ENCODE measurements at places on chromosomes 12 and 14. TPM values are rescaled to one million over a fixed set of nuclear protein-coding genes. Genes with fewer than 3 reads are reported as not detected.
A peak's percentile ranks its signal among the peaks of the same experiment; 100 is the strongest.

Gene PRB2
- total RNA-seq = not detected

- H3K36me3 ChIP-seq = no peaks in the 10 kb centered on the region
- H3K27me3 ChIP-seq = no peaks in the 10 kb centered on the region
- H3K4me1 ChIP-seq = no peaks in the 10 kb centered on the region
- no peak overlapping the region for H3K4me3 ChIP-seq
- no peak for DNase-seq
- H3K27ac ChIP-seq = no peak overlapping the region
Observed at GRCh38 chr14:20191396-20191795, 700 bp downstream of the OR11G2 start.

GRCh38 chr14:71701990-71702389, 230.2 kb upstream of the RGS6 start:
- no peak overlapping the region for H3K27ac ChIP-seq
- no peaks in the 10 kb centered on the region for H3K4me1 ChIP-seq
- no peaks in the 10 kb centered on the region for H3K36me3 ChIP-seq
- no peaks in the 10 kb centered on the region for H3K27me3 ChIP-seq

DNA sequence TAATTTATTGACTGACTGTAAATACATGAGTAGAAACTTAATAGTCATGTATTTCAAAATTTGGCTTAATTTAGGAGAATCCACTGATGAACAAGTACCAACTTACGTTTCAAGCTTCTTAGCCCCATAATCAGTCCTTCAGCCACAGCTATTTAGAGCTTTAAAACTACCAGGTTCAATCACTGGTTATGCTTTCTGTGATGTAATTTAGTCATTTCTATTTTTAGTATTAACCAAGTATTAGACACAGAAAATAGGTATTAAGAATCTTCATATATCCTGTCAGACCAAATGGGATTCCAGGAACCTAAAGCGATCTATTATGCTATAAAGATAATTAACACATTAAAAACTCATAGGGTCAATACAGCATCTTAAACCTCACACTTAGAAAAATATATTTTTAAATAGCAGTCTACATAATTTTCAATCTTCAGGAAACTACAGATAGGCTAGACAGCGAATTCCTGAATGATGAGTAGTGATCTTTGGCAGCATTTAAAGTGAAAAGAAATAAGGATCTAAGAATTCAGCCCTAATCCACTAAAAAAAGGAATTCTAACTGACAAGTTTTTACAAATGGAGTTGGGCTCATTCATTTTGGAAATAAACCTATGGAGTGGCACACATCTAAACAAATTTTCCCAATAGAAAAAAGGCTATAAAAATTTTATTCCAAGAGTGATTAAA, 51.5 kb downstream of the ZC3H14 start:
- H3K36me3 ChIP-seq = no peaks in the 10 kb centered on the region
- no peak overlapping the region for H3K27ac ChIP-seq
- H3K4me3 ChIP-seq = no peak overlapping the region
- H3K4me1 ChIP-seq = no peaks in the 10 kb centered on the region
- DNase-seq = no peak
- no peaks in the 10 kb centered on the region for H3K27me3 ChIP-seq

Gene CLMN
- 39.3 TPM for total RNA-seq

DNA sequence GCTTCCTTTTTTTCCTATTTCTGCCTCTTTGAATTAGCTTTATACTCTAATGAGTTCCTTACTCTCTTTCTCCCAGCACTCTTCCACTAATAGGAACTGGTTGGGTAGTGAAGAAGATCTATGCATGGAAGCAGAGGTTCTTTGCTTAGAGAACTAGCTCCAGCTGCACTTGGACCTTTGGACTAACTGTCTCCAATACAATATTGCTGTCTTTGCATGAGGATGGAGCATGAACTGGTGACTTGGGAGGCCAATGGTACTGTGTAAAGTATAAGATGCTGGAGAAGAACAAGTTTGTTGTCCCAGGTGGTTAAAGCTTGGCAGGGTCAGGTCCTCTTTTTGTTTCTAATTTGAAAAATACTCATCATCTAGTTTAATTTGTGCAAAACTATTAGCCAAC, 2.4 kb upstream of the GLS2 start:
- no peaks in the 10 kb centered on the region for H3K4me1 ChIP-seq
- H3K36me3 ChIP-seq = no peaks in the 10 kb centered on the region
- no peak for DNase-seq
- H3K4me3 ChIP-seq = no peak overlapping the region
- no peaks in the 10 kb centered on the region for H3K27me3 ChIP-seq

- H3K4me1 ChIP-seq = peaks cover 5% of the 10 kb centered on the region
- DNase-seq = no peak
- peak overlapping the region; percentile 38 for H3K4me3 ChIP-seq
- H3K36me3 ChIP-seq = no peaks in the 10 kb centered on the region
Observed at GRCh38 chr12:13197526-13198143, 1.1 kb downstream of the EMP1 start.

DNA sequence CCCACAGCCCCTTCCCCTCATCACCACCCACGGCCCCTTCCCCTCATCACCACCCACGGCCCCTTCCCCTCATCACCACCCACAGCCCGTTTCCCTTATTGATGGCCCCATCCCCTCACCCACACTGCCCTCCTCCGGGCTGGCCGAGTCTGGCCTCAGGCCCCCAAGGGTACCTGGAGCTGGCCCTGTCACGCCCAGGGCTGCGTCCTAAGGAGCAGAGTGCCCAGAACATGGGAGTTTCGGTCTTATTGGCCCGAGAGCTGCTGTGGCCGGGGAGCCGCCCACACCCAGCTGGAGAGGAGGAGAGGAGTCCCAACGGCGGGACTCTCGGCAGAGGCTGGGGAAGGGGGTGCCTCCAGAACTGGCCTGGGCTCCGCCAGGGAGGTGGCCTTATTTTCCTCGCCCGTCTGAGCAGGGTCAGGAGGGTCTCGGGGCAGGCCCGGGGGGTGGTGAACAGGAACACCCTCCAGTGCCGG, 182.3 kb downstream of the KIF26A start:
- no peak overlapping the region for H3K4me3 ChIP-seq
- H3K4me1 ChIP-seq = no peaks in the 10 kb centered on the region
- no peak overlapping the region for H3K27ac ChIP-seq
- no peaks in the 10 kb centered on the region for H3K36me3 ChIP-seq

Gene LRRC10
- not detected for total RNA-seq

Gene STON2
- total RNA-seq = 23.8 TPM

- H3K27me3 ChIP-seq = no peaks in the 10 kb centered on the region
- DNase-seq = no peak
- no peak overlapping the region for H3K27ac ChIP-seq
Observed at GRCh38 chr12:109444259-109444658, 32.8 kb downstream of the KCTD10 start.

Gene KRT3
- not detected for total RNA-seq

DNA sequence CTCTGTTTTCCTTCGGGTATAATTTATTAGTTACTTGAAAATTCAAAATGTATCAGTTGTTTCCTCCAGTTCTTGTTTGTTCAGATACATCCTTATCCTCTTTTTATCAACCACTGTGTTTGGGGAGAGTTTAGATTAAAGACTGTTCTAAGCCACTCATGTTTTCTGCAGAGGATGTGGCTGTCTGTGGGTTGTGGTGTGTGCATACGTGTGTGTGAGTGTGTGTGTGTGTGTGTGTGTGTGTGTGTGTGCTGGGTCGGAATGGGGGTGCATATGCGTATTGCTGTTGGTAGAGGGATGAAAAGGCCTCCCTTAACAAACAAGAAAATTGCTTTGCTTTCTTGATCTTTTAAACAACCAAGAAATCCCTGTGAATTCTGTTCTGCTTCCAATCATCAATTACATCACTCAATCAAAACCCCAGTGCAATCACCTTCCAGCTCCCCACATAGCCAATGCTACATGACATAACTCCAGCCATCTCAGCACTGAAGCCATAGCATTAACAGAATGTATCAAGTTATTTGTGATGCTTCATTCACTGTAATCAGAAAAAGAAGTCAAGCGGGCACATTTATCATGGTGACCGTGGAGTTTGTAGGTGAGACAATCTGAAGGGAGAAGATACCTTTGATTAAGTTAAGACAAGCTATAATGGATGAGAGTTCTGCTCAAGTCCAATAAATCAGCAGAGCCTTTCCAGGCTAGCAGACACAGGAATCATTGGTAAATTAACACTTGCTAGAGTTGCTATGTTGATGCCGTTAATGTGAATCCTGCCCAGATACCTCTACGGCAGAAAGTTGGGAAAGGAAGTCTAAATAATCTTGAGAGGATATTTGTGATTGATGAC, 131.9 kb downstream of the RMST start:
- no peak overlapping the region for H3K27ac ChIP-seq
- no peak overlapping the region for H3K4me3 ChIP-seq
- H3K27me3 ChIP-seq = no peaks in the 10 kb centered on the region
- DNase-seq = no peak
- H3K36me3 ChIP-seq = no peaks in the 10 kb centered on the region

GRCh38 chr12:7832059-7832696, 40.5 kb downstream of the SLC2A14 start:
- no peak overlapping the region for H3K4me3 ChIP-seq
- H3K27ac ChIP-seq = no peak overlapping the region

GRCh38 chr12:6363330-6364043, 11.9 kb downstream of the SCNN1A start:
- H3K27me3 ChIP-seq = no peaks in the 10 kb centered on the region
- H3K4me3 ChIP-seq = peak overlapping the region; percentile 48
- H3K27ac ChIP-seq = peak overlapping the region; percentile 93

Gene CMA1
- not detected for total RNA-seq

Gene TRHDE
- total RNA-seq = 3.1 TPM

Gene FSCB
- total RNA-seq = not detected

DNA sequence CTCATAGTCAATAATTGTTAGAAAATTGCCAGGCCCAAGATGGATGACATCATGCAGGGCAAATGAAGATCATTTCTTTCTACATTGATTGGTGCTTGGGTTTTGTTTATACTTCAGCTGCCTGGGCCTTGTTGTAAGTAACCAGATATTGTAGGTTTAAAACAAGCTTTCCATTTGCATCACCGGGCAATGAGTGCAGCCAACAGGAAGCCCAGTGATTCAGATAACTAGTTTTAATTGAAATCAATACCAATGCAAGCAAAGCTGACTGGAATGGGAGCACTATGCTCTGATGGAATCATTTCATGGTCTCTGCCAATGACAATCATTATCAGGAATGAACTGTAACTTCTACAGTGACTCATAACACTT, 279.3 kb downstream of the DUSP6 start:
- H3K27me3 ChIP-seq = no peaks in the 10 kb centered on the region
- H3K27ac ChIP-seq = no peak overlapping the region
- H3K4me1 ChIP-seq = no peaks in the 10 kb centered on the region
- DNase-seq = no peak
- H3K36me3 ChIP-seq = no peaks in the 10 kb centered on the region
- H3K4me3 ChIP-seq = no peak overlapping the region

- peak; percentile 87 for DNase-seq
- H3K27me3 ChIP-seq = no peaks in the 10 kb centered on the region
- peak within 1 kb of the TSS; percentile 57 for H3K4me3 ChIP-seq
- no peaks in the 10 kb centered on the region for H3K4me1 ChIP-seq
- peak within 1 kb of the TSS; percentile 96 for H3K27ac ChIP-seq
Observed at GRCh38 chr12:56079723-56080555, at the start of gene ERBB3. Gene ERBB3 (plus strand): TSS chr12:56080165. CDS start chr12:56080301, 136 bp downstream.

DNA sequence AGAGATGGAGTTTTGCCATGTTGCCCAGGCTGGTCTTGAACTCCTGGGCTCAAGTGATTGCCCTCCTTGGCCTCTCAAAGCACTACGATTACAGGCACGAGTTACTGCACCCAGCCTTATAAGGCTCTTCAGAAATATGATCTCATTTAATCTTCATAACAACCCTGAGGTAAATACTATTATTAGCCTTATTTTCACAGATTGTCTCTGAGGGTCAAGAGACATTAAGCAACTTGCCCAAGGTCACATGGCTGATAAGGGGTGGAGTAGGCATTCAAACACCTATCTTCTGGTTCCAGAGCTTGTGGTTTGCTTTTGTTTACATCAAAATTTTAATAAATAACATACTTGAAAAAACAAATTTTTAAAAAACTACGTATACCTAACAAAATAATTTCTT, 5.1 kb downstream of the PRKAG1 start:
- H3K4me3 ChIP-seq = no peak overlapping the region
- no peaks in the 10 kb centered on the region for H3K27me3 ChIP-seq
- no peak overlapping the region for H3K27ac ChIP-seq
- no peaks in the 10 kb centered on the region for H3K4me1 ChIP-seq
- no peaks in the 10 kb centered on the region for H3K36me3 ChIP-seq

DNA sequence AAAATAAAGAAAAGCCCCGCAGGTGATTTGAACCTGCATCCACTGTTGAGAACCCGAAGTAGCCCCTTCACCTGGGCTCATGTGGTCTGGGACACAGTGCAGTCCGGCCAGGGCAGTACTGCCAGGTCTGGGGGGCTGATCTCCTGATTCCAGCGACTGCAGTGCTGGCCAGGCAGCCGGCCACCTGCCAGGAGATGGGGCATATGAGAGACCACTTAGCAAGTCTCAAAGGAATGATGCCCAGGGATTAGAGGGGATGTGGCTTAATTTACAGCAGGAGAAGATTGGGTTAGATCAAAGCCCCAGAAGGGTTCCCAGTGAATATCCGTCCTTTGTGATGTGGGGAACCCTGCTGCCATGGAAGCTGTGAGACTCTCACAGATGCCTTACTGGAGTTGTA, 113.3 kb downstream of the PRMT8 start:
- H3K4me1 ChIP-seq = no peaks in the 10 kb centered on the region
- no peak for DNase-seq
- no peak overlapping the region for H3K27ac ChIP-seq

DNA sequence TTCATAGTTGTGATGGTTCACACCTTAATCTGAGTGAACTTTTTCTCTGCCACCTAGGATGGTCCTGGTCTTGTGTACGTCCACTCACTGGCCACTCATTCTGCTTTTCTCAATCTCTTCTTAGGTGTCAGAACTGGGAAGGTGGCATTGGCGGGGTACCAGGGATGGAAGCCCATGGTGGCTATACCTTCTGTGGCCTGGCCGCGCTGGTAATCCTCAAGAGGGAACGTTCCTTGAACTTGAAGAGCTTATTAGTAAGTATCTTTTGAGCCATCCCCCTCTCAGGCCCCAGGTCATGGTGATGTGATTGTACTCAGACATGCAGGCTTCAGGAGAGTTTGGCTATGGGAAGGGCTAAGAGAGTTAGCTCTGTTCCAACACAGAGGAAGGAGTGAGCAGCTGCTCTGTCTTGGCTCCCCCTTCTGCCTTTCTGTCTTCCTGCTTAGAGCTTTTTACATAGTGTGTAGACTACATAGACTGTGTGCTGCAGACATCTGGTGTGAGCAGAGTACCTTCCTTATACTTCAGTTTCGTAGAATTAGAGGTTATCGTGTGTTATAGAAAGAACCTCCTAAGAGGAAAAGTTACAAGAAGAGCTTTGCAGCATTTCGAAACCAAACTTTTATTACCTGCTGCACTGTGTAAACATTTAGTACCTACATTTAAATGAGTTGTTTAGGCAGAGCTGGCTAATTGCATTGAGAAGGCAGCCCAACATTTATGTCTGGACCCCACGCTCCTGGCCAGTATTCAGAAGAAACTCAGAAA, 54.2 kb downstream of the FNTB start:
- H3K4me1 ChIP-seq = no peaks in the 10 kb centered on the region
- no peak for DNase-seq
- H3K36me3 ChIP-seq = no peaks in the 10 kb centered on the region
- no peak overlapping the region for H3K27ac ChIP-seq
